Panc1 (cell line): ENCODE measurements at places on chromosomes 3 and 15. TPM values are rescaled to one million over a fixed set of nuclear protein-coding genes. Genes with fewer than 3 reads are reported as not detected.

DNA sequence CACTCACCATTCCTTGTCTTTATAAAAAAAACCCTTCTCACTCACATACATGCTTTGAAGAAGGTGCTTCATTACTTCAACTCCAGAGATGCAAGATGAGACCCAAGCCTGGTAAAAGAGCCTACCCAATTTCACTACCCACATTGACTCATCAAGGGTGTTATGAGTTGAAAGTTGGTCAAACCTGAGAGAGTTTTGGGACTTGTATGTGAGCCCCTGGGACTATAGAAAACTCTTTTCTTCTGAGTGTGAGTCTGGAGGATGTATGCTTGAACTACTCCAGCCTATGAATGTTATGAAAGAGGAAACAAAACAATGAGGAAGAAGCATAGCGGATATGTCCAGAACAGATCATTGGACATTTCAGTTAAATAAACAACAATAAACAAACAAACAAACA lies 106.5 kb upstream of the SATB1 start:
- no peak for DNase-seq

GRCh38 chr3:179697736-179698332 lies 45.0 kb downstream of the USP13 start:
- no peak for DNase-seq

- no peak for DNase-seq
These were observed 17.1 kb downstream of the PML start for GRCh38 chr15:74011610-74012009.

DNA sequence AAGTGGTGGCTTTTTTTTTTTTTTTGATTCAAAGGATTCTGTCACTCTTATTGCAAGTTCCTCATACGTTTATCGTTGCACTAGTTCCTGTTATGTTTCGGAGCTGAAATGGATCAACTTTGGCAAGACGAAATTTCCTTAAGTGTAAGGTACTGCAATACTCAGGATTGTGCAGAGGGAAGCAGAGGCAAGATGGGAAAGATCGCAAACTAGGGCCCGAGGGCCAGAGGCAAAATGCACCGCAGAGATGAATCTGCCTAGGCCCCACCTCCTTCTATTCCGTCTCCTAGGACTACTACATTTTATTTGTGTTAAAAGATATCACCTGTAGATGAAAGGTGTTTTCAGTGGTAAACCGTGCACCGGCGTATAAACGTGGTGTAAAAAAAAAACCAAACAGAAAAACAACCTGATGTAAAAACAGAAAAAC lies 331 bp downstream of the RNU6-1 start:
- peak; percentile 67 for DNase-seq

DNA sequence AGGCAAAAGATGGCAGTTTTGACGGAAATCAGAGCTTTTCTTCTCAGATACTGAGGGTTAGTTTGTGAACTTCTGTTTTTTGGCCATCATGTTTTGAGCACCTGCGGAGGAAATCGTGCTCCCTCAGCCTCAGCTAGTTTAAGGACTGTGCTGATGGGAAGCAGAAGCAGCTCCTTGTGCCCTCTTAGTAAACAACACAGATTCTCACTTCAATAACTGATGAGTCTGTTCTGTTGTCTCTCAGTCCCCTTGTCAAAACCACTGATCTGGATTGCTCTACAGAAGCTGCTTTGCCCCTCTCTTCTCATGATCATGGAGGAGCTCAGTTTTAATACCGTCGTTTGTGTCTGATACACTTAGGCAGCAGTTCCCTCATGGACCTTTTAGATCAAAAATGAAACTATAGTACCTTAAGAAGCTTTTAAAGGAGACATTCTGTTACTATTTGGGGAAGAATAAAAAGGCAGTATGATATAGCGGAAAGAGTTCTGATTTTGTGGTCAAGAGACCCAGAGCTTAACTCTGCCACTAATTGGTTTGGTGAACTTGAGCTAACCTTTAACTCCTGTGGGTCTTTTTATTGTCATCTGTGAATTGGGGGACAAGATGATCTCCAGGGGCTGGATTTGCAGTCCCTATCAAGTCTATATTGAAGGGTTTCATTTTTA lies 152.6 kb downstream of the BBX start:
- DNase-seq, result no peak

Gene MYH15
- total RNA-seq, result 1.2 TPM

DNA sequence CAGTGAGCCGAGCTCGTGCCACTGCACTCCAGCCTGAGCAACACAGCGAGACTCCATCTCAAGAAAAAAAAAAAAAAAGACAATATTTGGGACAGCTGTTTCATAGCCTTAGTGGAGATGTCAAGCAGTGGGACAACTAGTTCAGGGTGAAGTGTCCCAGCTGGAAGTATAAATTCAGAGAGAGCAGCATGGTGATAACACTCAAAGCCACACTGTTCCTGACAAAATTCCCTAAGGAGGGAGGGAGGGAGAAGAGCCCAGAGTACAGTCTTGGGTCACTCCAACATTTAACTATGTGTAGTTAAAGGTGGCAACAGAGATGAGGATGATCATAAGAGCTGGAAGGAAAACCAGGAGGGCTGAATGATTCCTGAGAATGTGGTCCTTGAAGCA lies 21.1 kb upstream of the IP6K2 start:
- no peak for DNase-seq

DNA sequence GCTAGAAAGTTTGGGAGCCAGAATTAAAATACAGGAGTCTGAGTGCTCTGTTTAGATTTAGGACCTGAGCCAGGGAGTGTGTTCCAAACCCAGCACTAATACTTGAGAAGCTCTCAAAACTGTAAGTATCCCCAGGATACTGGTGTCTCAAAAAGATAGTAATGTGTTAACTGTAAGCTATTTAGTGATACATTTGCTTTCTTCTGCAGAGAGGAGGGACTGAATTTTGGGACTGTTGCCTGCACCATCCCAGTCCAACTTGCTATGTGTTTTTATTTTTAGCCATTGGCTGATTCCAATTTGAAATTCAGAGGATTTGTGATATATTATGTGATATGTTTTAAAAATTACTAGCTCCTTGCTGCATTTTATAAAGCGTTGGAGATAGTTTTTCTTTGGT lies 31.5 kb downstream of the UBE2E1 start:
- DNase-seq, result no peak

Gene PAK6
- 6.3 TPM for total RNA-seq

Gene PFKFB4
- 6.0 TPM for total RNA-seq

GRCh38 chr15:67884009-67884408 lies 44.2 kb upstream of the RNU6-1 start:
- no peak for DNase-seq

DNA sequence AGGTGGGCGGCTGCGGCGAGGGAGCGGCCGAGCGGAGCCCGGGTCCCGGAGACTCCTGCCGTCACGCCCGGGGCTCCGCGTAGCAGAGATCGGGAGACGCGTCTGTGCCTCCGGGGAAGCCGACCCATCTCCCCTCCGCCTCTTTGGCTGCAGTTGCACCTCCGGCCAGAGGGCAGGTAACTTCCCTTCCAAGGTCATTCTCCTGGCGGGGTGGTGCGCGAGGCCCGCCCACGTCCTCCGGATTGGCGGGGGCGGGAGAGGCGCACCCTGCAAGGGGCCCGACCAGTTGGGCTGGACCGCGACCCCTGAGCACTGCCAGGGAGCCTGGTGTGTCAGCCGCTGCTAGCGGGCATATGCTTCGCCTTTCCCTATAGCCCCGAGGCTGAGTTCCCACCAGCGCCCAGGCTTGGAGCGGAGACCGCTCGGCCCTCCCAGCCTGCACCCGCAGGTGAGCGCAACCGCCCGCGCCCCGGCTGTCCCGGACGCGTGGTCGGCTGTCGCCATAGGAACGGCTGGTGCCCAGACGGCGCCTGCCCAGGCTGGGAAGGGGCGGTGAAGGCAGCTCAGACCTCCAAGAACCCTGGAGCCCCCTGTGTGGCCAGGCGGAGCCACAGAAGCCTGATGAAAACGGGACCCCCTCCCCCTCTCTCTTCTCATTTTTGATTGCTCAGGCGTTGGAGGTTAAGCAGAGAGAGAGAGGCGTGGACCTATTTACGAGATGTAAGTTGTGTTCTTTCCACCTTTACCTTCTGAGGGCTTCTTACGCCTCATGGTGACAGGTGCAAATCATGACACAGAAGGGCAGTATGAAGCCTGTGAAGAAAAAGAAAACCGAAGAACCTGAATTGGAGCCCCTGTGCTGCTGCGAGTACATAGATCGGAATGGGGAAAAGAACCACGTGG lies 453 bp downstream of the ZDHHC23 start:
- no peak for DNase-seq

Gene LRRC31
- total RNA-seq, result not detected

Gene ZKSCAN7
- total RNA-seq, result not detected

DNA sequence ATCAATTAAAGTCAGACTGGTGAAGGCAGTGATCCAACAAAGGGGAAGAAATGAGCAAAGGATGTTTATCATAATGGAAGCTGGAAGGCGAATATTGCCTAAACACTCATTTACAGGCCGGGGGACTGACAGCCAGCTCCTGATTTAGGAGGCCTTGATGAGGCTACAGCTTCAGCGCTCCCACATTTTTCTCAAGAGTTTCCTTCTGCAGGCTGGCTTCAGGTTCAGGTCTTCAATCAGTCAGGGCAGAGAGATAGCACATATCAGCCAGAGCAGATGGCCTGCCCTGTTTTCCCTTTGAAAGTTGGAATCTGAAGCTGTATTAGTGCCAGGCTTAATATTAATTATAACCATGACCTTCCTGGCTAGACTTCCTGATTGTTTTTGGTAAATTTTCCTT lies 218.9 kb downstream of the SV2B start:
- DNase-seq, result no peak

- DNase-seq, result no peak
These were observed 34.7 kb upstream of the SH3BP5 start for GRCh38 chr3:15367059-15367458.

- no peak for DNase-seq
These were observed 329.8 kb downstream of the THSD4 start for GRCh38 chr15:71444866-71445590.

- DNase-seq, result no peak
These were observed 40.6 kb upstream of the CGNL1 start for GRCh38 chr15:57335719-57336118.

Gene GOLGA8J
- total RNA-seq, result 0.44 TPM

- DNase-seq, result no peak
These were observed 27.3 kb downstream of the ABHD2 start for GRCh38 chr15:89115547-89115946.
